ENCODE measurements at places on chromosomes 1 and 21.

GRCh38 chr1:198612471-198613260, 26.2 kb upstream of the PTPRC start:
- no peak for DNase-seq

DNA sequence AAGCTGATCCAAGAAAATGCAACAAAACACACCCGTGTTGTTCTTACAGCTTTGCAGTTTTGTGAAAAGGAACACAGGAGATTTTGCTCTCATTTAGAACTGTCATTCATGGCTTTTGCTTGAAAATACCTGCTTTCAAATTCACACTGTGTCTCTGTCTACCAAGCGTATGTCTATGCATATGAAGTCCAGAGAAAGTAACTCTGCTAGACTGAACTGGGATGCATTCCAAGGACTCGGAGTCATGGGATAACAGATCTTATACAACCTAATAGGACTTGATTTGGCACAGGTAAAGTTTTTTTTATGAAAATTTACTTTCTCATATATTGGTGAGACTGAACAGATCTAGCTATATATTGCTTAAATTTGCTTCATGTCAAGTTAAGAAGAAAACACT, 102.4 kb downstream of the PTGER3 start:
- DNase-seq: no peak

DNA sequence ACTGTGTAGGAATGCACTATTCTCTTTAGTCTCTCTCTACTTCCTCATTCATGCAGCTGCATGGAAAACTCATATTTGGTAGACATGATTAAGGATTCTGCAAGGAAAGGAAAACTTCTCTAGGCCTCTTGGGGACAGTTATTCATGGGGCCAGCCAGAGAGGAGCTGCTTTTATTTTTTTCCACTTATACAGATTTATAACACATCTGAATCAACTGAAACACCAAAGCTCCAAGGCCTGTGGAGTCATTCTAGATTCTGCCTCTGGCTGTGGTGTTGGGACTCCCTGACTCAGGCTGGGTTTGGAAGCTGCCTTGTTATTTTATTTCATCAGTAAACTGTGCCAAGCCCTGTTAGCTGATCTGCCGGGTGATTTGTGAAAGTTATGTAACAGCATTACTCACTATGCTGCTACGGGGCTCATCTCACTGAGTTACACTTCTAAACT, 83.9 kb upstream of the EDEM3 start:
- peak; percentile 93 for DNase-seq

- DNase-seq: no peak
Observed at GRCh38 chr1:170932236-170932635, 3.1 kb upstream of the MROH9 start.

DNA sequence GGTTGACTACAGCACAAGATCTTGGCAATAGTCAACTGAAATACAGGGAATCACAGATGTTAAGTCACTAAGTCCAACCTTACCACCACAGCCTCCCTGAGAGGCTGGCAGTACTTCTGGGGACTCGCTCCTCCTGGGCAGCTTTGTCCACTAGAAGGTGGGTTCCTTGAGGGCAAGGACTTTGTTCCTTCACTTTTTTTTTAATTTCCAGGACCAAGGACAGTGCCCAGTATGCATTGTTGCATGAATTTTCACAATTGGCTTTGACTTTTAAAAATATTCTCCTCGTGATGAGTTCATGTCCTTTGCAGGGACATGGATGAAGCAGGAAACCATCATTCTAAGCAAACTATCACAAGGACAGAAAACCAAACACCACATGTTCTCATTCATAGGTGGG, 96.7 kb upstream of the IGSF21 start:
- DNase-seq: no peak

- no peak for DNase-seq
Observed at GRCh38 chr1:165633614-165634013, 2.6 kb downstream of the MGST3 start.

GRCh38 chr1:3772715-3773571, at the start of gene SMIM1:
Gene SMIM1 (plus strand): TSS chr1:3772749. CDS start chr1:3775374, 2,625 bp downstream.
- DNase-seq: no peak

GRCh38 chr1:88608139-88608943, 75.7 kb upstream of the PKN2 start:
- DNase-seq: no peak

DNA sequence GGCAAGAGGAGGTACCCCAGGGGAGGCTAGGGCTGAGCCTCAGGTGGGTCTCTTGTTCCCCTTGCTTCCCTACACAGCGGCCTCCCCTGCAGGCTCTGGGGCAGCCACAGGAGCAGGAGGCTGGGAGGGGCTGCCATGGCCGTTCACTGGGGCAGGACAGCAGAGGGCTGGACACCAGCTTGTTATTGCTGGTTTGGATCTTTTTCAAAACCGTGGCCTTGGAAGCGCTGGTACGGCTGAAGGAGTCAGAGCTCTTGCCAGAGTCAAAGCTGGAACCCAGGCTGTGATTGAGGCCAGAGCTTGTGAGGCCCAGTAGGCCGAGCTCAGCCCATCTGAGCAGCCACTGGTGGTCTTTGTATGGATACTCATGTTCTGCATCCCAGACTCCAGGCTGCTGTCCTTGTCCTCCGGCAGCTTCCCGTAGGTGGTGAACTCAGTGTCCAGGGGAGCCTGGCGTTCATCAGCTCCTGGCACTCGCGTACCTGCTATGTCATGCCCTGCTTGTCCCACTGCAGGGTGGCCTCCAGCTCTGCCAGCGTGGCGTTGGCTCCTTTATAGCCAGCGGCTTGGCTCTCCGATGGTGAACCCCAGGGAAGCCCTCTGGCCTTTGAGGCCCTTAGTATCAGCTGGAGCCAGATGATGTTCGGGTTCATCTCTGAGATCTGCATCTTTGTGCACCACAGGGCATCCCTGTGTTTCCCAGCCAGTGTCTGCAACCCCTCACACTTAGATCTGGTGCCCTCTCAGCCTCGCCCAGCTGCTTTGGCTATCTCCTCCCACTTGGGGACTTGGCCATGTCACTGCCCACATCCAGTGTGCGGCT, 40.3 kb upstream of the THEM4 start:
- DNase-seq: peak; percentile 68
